ENCODE measurements at places on chromosomes 1 and 21.

GRCh38 chr1:170701962-170702361, 38.0 kb downstream of the PRRX1 start:
- no peak for DNase-seq

GRCh38 chr21:36883532-36884486, 82.7 kb downstream of the HLCS start:
- DNase-seq = no peak

GRCh38 chr1:55767171-55767570, 552.0 kb upstream of the USP24 start:
- no peak for DNase-seq

DNA sequence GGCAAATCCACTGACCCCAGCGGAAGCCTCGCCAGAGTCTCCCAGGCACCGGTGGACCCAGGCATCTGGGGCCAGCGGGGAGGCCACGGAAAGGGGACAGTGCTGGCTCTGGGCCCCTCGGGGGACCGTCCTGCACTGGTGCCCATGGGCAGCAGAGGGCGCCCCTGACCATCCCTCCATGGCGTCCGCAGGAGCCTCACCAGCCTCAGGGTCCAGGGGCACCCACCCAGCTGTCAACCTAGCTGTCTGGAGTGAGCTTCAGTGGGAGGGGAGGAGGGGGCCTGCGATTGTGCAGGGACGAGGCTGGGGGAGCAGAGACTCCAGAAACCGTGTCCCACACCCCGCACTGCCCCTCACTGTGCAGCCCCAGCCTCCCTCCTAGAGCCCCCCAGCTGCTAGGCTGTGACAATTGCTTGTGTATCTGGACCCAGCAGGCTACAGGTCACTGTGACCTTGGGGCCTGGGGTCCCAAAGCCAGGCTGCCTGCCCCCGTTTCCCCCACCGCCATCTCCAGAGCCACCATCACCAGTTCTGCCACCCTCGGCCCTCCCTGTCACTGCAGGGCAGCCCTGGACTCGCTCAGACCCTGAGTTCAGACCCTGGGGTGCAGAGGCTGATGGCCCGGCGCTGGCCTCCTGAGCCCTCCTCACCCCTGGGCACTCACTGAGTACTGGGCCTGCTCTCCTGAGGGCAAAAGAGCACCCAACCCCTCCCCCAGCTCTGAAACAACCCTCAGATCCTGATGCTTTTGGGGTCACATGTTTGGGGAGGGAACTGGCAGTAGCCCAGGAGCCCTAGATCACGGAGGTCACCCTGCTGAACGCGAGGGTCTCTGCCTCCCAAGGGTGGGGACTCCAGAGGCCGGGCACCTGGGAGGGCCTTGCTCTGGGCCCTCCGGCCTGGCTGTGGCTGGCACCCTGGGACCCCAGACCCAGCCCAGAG, 10.6 kb upstream of the COL6A1 start:
- peak; percentile 42 for DNase-seq

GRCh38 chr1:84959294-84959693, 37.6 kb downstream of the MCOLN2 start:
- DNase-seq = peak; percentile 28

DNA sequence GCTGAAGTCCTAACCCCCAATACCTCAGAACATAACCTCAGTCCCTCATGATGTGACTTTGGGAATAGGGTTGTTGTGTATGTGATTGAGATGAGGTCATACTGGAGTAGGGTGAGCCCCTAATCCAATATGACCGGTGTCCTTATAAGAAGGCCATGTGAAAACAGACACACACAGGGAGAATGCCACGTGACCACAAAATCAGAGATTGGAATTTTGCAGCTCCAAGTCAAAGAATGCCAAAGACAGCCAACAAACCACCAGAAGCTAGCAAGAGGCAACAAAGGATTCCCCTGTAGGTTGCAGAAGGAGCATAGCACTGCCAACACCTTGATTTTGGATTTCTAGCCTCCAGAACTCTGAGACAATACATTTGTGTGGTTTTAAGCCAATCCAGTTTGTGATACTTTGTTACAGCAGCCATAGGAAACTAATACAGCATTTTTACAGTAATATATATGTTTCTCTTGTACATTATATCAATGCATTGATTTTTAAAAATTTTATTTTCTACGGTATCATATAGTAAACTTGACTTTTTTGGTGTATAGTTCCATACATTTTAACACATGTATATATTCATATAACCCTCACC, 5.4 kb downstream of the ZSWIM5 start:
- no peak for DNase-seq

GRCh38 chr1:54861070-54861761, 25.8 kb downstream of the DHCR24 start:
- peak; percentile 14 for DNase-seq

- no peak for DNase-seq
Measured at GRCh38 chr1:172530000-172530399, 3.0 kb upstream of the SUCO start.

DNA sequence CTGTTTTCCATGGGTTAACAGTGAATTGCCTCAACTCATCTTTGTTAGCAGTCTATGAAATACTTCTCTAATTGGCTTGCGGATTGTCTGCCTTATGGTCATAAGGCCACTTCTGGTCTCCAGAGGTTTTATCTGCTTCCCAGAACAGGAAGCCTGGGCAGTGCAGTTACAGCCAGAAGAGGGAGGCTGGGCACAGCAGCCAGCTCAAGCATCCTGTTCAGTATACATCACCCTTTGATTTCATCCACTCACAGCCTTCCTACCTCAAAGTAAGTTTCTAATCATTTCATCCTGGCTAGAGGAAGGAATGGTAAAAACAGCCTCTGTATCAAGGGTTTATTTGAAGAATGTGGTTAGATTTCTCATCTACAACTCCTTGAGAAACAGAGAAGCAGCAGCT, 311.5 kb upstream of the DEPDC1 start:
- no peak for DNase-seq

DNA sequence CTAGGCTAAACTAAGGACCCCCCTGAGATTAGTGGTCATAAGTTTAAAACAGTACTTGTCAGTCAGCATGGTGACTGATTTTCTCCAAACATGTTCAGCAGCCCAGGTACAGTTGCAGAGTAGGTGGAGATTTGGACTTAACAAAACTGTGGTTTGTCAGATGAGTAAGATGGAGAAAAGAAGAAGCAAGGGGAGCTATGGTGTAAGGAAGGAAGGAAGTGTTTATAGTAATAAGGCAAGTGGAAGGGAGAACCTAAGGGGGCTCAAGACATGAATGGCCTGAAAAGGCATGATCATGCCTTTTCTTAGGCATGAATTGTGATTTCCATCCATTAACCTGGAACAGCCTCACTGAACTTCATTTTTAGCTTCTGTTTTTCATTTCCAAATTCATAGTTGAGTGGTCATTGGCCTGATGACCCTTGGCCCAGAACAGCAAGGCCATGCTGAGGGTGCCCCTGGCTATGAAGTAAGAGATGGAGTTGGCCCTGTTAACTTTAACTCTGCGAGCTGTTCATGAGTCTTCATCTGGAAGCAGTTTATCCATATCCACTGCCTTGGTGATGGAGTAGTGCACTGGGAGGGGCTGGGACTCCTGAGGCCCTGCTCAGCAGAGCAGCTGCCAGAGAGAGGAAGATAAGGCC, 60.7 kb downstream of the LRRC8D start:
- DNase-seq = no peak

- DNase-seq = no peak
Measured at GRCh38 chr1:9894115-9894514, 16.0 kb downstream of the CTNNBIP1 start.

GRCh38 chr1:103162360-103162759, 54.0 kb upstream of the COL11A1 start:
- no peak for DNase-seq

- DNase-seq = no peak
Measured at GRCh38 chr21:26117972-26118367, 52.6 kb downstream of the APP start.

DNA sequence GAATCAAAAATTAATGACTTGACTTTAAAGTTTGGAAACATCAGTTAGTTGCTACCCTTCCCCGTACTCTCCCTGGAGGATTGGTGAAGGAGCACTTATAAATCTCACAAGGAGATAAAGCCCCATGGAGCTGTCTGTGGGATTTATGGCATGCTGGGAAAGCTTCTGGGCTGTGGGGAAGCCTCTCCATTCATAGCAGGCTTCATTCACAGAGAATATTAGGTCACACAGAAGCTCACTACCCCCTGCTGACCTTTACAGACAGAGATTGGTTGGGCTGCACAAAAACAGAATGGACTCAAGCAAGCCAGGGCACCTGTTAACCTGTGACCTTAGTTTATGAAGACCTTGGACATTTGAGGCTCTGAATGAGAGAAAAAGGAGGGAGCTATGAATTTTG, 32.1 kb downstream of the RGL1 start:
- no peak for DNase-seq

- DNase-seq = no peak
Measured at GRCh38 chr1:209198961-209199750, 384.4 kb upstream of the CAMK1G start.

GRCh38 chr1:178543290-178543607, 30.3 kb downstream of the TEX35 start:
- DNase-seq = no peak

DNA sequence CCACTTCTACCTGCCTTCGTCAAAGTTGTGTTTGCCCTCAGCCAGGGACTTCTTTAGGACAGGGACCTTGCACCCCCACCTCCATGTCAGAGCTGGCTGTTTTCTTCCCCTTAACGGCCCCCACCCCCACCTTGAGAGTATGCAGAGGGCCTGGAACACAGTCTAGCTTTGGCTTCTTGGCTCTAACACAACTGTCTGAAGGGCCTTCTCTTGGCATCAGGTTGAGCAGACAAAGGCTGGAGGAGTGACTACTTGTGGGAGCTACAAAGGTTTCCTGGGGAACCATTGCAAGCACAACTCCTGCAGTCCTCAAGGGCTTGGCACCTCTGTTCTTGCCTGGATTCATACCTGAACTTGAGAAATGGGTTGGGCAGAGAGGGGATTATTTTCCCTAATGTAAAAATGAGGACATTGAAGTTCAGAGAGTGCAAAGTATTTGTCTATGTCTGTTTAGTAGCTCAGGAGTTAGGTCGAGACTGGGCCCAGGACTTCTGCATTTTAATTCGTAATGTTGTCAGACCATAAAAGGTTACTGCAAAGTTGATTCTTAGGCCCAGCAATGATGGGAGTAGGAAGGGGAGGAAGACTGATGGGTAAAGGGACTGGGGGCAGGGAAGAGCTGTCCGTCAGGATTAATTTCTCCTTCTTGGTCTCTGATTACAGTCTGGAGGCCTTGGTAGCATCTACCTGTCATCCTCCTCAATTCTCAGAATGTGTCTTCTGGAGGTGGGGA, 2.6 kb downstream of the CYP4B1 start:
- DNase-seq = no peak

GRCh38 chr21:34994766-34995631, 54.1 kb downstream of the RUNX1 start:
- DNase-seq = no peak

- DNase-seq = no peak
Measured at GRCh38 chr1:41776891-41777441, 141.8 kb downstream of the HIVEP3 start.

DNA sequence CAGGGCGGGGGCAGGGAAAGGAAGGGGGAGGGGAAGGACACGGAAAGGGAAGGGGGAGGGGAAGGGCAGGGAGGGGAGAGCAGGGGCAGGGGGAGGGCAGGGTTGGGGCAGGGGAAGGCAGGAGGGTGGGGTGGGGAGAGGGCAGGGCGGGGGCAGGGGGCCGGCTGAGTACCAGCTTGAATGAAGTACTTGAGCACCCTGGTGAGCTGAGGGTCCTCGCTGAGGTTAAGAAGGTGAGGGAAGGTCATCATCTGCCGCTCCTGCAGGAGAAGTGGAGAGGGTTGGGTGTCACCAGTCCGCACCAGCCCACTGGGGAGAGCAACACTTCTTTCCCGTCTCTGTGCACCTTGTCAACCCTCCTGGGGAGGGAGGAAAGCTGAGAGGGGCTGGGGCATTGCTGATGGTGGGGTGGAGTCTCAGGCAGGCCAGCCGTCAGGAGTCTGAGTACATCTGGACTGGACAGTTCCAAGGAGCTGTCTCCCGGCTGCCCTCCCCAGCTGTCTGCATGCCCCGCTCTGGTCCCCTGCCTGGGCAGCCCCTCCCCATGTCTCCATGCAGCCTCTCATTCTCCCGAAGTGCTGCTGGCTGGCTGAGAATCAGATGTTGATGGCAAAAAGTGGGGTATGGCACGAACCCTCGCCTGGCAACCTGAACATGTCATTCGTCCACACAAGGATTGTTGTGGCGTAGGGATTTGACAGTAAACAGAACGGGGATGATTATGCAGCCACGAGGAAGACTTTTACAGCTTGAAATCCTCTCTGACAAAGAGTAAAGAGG, 70.0 kb downstream of the SCCPDH start:
- DNase-seq = no peak

DNA sequence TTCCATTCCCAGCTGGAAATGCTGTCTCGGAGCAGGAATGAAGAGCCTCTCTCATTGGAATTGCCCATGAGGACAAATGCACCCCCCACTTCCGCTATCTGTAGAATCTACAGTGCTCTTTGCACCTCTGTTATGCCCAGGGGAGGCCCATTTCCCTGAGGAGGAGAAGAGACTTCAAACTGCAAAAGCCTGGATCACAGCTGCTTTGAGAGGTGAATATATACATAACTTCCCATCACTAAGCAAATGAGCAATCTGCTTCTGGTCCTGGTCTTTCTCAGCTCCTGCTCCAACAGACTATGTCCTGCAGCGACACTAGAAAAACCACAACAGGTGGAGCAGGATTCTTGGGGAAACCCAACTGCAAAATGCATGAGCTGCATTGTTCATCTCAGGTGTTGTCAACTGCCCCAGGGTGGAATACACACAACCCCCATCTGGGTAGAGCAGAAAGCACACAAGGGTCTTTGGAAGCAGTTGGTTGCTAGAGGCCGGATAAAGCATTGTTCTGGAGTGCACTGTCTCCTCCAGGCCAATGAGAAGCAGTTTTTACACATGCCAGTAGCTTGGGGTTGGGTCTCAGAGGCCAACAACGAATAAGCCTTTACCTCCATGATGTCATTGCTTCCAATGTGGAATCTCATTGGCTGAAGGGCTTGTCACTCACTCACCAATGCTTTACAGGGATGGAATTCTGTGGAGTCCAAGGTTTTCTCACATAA, 67.7 kb upstream of the RAB4A start:
- DNase-seq = peak; percentile 11

GRCh38 chr1:33696311-33696710, 167.6 kb upstream of the HMGB4 start:
- no peak for DNase-seq

- no peak for DNase-seq
Measured at GRCh38 chr1:40796939-40797667, 13.5 kb downstream of the KCNQ4 start.

GRCh38 chr21:45470087-45470515, 65.1 kb downstream of the COL18A1 start:
- no peak for DNase-seq
